ENCODE measurements at places on chromosomes 12 and 14. TPM values are rescaled to one million over a fixed set of nuclear protein-coding genes. Genes with fewer than 3 reads are reported as not detected.

GRCh38 chr12:49455501-49455900 lies 83.3 kb upstream of the KCNH3 start:
- no peak for DNase-seq

DNA sequence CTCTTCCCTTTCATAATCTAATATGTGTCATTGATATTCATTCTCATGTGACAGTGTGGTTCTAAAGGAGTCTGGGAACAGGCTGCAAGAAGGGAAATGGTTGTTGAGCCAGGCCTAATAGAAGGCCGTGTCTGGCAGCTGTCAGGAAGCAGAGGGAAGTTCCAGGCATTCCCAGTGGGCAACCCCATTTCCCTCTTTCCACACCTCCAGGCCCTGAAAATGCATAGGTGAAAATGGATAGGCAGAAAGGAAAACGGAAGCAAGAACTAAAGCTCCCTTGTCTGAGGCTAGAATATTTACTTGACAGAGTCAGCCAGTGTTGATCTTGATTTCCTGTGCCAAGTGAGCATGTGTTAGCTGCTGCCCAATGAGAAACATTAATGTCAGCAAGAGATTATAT lies 97.7 kb downstream of the PPM1A start:
- no peak for DNase-seq

- DNase-seq: no peak
Measured at GRCh38 chr12:66170606-66171005, 810 bp upstream of the TMBIM4 start.

GRCh38 chr14:104734991-104735779 lies 11.2 kb downstream of the ADSS1 start:
- DNase-seq: no peak

The FLVCR2 gene
- 2.2 TPM for total RNA-seq

- no peak for DNase-seq
Measured at GRCh38 chr12:27060740-27061139, 21.6 kb downstream of the C12orf71 start.

DNA sequence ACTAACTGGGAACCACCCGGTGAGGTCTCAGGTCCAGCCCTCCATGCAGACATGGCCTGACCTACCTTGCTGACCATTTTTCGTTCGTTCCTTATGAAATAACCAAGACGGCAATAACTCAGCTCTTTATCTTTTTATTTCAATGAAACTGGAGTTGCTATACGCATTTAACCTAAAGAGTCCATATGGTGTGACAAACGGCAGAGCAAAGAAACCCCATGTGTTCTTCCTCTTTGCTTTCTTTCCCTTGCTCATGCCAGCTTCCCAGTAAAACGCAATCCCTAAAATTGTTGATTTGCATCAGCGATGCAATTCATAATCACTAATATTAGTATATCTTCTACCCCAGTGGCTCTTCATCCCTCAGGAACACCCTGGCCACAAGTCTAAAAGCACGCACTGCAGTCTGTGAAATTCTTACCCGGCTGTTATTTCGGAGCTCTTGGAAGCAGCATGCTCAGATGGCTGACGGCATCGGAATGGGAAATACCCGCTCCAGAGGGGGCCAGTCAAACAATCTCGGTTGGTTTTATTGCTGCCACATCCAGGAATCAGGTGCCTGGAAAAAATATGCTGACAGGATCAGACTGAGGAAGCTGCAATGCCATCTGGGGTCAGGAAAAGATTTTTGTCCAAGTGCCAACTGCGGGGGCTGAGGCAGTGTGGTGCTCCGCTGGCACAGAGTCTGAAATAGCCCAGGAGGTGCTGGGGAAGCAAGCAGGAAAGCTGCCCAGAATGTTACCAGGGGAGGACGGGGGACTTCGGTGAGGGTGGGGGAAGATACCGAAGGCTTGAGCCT lies 28.2 kb upstream of the KCNA1 start:
- DNase-seq: no peak

- no peak for DNase-seq
Measured at GRCh38 chr14:71006200-71006563, 98.9 kb downstream of the PCNX1 start.

DNA sequence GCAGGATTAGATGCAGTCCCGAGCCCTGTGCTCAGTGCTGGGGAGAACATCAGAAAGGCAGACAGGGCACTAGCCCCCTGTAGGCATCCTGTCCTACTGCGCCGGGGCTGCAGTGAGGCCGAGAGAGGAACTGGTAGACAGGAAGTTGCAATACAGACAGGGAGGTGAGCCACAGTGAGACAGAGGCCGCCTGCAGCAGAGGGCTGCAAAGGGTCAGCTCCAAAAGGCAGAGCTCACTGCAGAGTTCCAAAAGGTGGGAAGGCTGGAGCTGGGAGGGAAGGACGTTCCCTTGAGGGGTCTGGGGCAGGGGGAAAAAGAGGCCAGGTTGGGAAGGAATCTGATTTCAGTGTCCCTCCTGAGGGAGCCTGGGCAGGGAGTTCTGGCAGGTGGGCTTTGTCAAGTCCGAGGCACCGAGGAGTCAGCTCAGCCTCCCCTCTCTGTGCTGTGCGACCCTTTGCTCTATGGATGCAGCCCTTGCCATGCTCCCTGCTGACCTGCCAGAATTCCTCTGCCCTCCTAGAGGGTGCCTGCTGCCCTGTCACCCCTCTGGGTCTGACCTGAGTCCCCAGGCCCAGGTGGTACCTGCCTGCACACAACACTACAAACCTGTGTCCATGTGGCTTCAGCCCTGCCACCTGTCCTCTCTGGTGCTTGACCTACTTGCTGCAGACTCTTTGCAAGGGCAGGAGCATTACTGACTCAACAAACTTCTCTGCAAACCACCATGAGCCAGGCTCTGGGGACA lies 63.5 kb downstream of the PRMT8 start:
- DNase-seq: no peak

DNA sequence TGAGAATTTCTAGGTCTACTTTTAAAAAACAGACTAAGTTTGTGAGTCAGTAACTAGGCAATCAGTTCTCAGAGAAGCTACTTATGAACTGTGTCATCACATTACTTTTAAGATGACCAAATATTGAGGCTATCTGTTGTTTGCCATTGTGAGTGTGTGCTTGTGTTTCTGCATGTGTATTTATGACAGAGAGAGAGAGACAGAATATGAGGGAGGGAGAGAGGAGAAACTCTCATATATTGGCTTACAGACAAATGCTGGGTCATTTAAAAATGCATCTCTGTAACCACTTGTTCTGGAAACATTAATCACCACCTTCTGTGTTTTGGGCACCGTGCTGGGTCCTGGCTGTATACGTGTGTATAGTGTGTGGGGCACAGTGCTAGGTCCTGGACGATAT lies 161.5 kb upstream of the FRMD6 start:
- DNase-seq: no peak

- DNase-seq: no peak
Measured at GRCh38 chr12:132453361-132454192, 36.4 kb upstream of the FBRSL1 start.

DNA sequence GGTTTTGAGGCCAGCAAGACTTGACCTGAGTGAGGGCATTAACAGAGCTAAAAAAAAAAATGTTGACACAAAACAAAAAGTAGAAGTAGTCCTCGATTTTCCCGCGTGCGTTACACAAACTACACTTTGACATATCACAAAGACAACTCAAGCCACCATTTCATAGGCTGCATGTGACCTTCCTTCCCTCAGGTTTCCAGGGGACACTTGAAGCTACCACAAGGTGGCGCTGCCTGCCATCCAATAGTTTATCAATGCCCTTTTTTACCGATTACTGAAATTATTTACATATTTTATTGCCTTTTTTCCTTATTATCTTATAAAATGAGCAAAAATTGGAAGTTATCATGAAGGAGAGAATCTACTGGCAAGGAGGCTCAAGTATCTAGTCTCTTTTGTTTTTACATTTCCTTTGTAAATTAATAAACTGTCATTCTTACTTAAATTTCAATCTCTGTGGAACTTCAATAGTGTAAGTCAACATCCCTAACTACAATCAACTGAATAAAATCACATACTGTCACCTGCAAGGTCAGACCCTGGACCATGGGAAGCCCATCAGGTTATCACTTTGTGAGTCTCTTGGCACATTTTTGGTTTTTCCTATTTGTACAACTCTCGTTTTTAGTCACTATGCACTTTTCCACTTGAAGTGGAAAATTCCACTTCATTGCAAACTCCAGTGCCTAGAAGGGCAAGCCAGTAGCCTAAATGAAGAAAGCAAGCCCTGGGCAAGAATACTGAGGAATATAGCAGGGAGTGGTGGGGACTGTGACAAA lies 84.6 kb upstream of the CPSF6 start:
- DNase-seq: peak; percentile 72

- no peak for DNase-seq
Measured at GRCh38 chr12:92130999-92131398, 14.6 kb downstream of the BTG1 start.

The GSG1 gene
- not detected for total RNA-seq

All from dorsolateral prefrontal cortex (tissue), 122 donors.